ENCODE measurements at places on chromosomes 2 and 18. TPM values are rescaled to one million over a fixed set of nuclear protein-coding genes. Genes with fewer than 3 reads are reported as not detected.

- H3K27me3 ChIP-seq = no peaks in the 10 kb centered on the region
- H3K4me1 ChIP-seq = no peaks in the 10 kb centered on the region
- H3K27ac ChIP-seq = no peak overlapping the region
- H3K36me3 ChIP-seq = peaks cover 1% of the 10 kb centered on the region
- H3K4me3 ChIP-seq = no peak overlapping the region
These were observed 43.0 kb downstream of the WIPF1 start for GRCh38 chr2:174554529-174555150.

DNA sequence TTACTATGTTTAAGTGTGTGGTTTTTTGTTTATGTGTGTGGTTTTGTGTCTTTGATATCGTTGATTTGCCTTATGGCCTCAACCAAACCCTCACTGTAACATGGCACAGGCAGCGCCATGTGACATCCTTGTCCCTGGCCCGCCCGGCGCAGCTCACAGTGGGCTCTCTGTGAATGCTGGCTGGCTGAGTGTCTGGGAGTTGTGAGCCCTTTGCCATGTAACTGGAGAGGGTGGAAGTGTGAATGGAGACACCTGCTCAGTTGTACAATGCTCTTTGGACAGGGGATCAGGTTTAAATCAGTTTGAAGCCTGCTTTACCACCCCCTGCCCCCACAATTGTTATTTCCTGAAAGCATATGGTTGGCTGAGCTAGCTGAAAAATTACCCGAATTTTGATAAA lies 41.8 kb downstream of the TCF7L1 start:
- H3K27ac ChIP-seq = no peak overlapping the region
- no peak for DNase-seq
- no peak overlapping the region for H3K4me3 ChIP-seq
- H3K36me3 ChIP-seq = no peaks in the 10 kb centered on the region

- peaks cover 3% of the 10 kb centered on the region for H3K27me3 ChIP-seq
- no peak for DNase-seq
- H3K4me3 ChIP-seq = no peak overlapping the region
- H3K27ac ChIP-seq = no peak overlapping the region
- no peaks in the 10 kb centered on the region for H3K4me1 ChIP-seq
These were observed 72.8 kb upstream of the ODC1 start for GRCh38 chr2:10520926-10521325.

- H3K36me3 ChIP-seq = peaks cover 4% of the 10 kb centered on the region
- H3K4me1 ChIP-seq = peaks cover 8% of the 10 kb centered on the region
- no peak overlapping the region for H3K4me3 ChIP-seq
- no peaks in the 10 kb centered on the region for H3K27me3 ChIP-seq
These were observed 410.0 kb upstream of the TNP1 start for GRCh38 chr2:217269701-217270484.

DNA sequence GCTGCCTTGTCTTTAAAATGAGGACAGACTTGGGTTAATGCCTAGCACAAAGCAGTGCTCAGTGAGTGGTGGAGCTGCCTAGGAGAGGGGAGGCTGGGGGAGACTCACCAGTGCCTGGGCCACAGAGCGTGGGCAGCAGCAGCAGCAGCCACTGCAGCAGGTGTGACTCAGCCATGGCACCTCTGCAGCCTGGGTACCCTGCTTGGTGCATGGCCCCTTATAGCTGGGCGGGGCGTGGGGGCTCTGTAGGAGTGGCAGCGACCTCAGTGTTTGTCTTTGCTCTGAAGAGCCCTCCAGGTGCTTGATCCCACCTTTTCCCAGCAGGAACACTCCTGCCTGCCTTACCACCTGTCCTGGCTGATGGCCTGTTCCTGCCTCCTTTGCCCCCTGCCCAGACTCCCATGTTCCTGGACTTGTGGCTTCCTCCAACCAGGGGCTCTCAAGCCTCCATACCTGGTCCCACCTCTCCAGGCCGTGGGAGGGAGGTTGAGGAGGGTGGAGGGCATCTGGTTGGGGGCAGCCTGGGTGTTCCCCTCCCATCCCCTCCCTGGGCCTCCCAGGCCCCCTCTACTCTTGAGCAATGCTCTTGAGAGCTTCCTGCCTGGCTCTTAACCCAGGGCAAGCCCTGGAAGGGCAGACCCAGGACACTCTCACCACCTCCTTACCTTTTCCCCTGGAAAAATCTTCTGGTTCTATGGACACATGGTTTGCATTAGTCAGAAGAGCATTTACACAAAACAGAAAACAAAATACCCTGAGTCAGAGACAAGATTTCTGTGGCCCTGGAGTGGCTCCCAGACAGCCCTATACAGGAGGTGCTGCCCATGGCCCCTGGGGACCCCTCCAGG lies at the start of gene SFTPB:
SFTPB (minus strand) TSS at position 191 of the 848 bp plus-strand sequence; CDS start at position 175, 16 bp downstream.
- H3K4me3 ChIP-seq = no peak within 1 kb of the TSS
- no peaks in the 10 kb centered on the region for H3K36me3 ChIP-seq
- no peaks in the 10 kb centered on the region for H3K4me1 ChIP-seq
- DNase-seq = no peak

DNA sequence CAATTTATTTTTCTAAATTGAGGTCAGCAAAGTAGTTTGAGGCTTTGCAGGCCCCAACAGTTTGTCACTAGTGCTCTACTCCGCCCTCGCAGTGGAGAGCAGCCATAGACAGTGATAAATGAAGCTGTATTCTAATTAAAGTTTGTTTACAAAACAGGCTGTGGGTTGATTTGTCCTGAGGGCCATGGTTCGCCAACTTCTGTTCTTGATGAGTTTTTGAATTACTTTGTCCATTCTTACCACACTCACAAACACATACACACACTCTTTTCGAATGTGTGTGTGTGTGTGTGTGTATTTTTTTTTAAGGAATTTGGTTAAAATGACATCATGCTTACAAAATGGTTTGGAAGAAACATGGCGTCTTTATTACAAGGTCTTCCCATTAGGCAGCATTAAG lies 68.6 kb downstream of the MTCL1 start:
- peaks cover 2% of the 10 kb centered on the region for H3K36me3 ChIP-seq
- peaks cover 13% of the 10 kb centered on the region for H3K4me1 ChIP-seq
- no peaks in the 10 kb centered on the region for H3K27me3 ChIP-seq
- no peak overlapping the region for H3K4me3 ChIP-seq
- no peak overlapping the region for H3K27ac ChIP-seq
- no peak for DNase-seq

DNA sequence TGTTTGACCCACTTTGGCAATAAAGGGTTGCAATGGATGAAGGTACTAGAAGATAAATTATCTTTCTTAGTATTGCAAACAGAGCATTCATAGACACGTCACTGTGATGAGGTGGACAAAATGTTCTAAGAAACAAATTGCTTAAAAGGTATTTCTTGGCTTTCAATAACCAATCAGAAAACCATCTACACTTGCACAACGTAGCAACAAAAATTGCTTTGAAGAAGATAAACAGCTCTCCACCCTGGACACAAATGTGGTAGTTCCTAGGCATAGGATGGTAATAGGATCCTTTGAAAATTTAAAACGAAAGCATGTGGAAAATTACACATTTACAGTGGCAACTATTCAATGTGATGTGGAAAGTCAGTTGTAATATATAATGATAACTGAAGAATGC lies 439.9 kb upstream of the ETAA1 start:
- DNase-seq = no peak
- no peaks in the 10 kb centered on the region for H3K4me1 ChIP-seq
- H3K36me3 ChIP-seq = peaks cover 2% of the 10 kb centered on the region
- no peak overlapping the region for H3K27ac ChIP-seq
- H3K4me3 ChIP-seq = no peak overlapping the region

DNA sequence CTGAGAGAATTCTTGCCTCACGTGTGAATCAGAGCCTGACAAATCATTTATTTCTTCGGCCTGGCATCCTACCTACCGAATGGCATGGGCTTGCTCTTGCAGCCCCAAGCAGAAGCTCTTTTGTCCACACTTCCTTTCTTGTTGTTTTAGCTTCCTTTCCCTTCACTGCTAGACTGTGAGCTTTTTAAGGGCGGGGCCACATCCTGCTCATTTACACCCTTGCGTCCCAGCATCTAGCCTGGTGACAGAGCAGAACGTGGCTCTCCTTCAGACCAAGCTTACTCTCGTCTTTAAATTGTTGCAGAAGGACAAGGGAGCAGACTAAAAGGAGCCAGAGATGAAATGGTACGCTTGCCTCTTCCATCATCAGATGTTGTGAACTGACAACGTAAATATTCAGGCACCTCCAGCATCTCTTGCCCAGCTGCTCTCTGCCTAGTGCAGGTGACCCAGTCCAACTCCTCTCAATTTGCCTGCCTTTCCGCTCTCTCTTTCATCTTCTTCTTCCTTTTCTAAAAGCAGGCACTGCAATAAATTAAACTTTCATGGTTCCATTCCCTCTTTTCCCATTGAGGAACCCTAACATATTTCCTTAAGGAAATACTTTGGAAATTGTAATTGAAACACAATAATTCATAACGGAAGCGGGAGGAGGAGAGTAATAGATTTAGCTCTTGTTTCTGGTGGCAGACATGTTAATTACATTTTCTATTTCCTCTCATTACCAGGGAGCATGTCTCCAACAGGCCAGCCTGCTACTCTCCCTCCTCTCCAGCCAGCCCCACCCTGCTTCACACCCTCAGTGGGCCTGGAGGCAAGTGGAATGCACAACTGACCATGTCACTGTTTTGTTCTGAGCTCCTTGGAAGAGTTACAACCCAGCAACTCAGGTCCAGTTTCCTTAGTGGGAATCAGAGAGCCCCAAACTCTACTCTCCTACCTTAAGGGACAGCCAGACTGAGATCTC lies 228.1 kb upstream of the TRIB2 start:
- H3K4me3 ChIP-seq = no peak overlapping the region
- H3K36me3 ChIP-seq = no peaks in the 10 kb centered on the region
- H3K27me3 ChIP-seq = no peaks in the 10 kb centered on the region
- DNase-seq = no peak
- H3K4me1 ChIP-seq = peaks cover 67% of the 10 kb centered on the region

GRCh38 chr2:69685321-69686048 lies 41.9 kb upstream of the AAK1 start:
- no peak overlapping the region for H3K4me3 ChIP-seq
- no peak for DNase-seq
- peaks cover 11% of the 10 kb centered on the region for H3K4me1 ChIP-seq
- peaks cover 2% of the 10 kb centered on the region for H3K36me3 ChIP-seq
- H3K27me3 ChIP-seq = peaks cover 3% of the 10 kb centered on the region
- no peak overlapping the region for H3K27ac ChIP-seq

- no peak for DNase-seq
- no peaks in the 10 kb centered on the region for H3K4me1 ChIP-seq
- no peak overlapping the region for H3K4me3 ChIP-seq
- no peaks in the 10 kb centered on the region for H3K36me3 ChIP-seq
- H3K27ac ChIP-seq = no peak overlapping the region
- H3K27me3 ChIP-seq = no peaks in the 10 kb centered on the region
These were observed 248.5 kb downstream of the HAUS1 start for GRCh38 chr18:46352520-46353250.

- peaks cover 26% of the 10 kb centered on the region for H3K27me3 ChIP-seq
- no peaks in the 10 kb centered on the region for H3K36me3 ChIP-seq
- H3K27ac ChIP-seq = no peak overlapping the region
- no peaks in the 10 kb centered on the region for H3K4me1 ChIP-seq
These were observed 234.8 kb upstream of the PIK3C3 start for GRCh38 chr18:41720226-41720625.

DNA sequence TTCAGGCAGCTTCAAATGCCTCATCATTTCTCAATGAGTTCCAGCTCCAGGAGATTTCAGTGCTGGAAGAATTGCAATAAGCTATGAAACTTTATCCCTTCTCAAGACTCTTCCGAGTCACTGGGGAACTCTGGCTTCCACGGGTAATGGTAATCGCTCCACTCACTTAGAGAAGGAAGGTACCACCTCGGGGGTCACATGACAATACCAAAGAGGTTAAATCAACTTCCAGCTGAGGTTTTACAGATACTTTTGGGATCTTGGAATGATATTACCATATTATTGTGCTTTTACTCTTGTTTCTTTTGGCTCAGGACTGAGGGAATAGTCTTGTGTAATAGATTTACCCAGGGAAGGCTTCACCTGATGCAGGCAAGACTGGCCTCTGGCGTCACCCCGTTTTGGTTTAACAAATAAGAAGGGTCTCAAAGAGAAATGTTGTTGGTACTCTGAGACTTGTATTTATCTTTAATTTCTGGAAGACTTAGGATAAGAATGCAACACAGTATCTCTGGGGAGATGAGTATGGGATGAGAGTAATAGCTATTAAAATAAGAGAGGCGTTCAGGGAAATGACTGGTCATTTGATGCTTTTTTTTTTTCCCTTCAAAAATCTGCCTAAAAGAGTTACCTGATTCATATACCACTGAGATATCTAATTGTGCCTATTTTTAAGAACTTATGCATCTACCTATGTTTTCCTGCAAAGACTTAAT lies 316.9 kb upstream of the ZEB2 start:
- DNase-seq = no peak
- H3K4me1 ChIP-seq = no peaks in the 10 kb centered on the region
- no peaks in the 10 kb centered on the region for H3K27me3 ChIP-seq

DNA sequence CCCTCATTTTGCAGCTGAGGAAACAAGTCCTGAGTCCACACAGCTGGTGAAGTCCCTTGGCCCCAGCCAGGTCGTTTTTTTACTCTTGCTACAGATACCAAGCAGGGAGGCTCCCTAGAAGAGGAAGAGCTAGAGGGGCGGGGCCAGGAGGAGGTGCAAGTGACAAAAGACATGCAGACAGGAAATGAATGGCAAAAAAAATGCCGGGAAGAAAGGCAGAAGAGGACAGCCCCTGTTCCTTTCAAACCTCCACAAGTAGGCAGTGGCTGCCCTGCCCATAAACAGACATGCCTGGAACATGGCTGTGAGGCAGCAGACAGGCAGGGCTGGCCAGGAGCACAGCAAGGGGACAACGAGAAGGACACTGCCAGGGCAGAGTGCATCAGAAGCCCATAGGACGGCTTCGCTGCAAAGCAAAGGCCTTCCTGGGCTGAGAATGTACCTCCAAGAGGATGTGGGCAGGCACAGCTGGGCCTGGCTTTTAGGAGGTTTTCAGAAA lies 108.7 kb downstream of the ZBTB7C start:
- no peak for DNase-seq
- peaks cover 1% of the 10 kb centered on the region for H3K36me3 ChIP-seq
- H3K27me3 ChIP-seq = peaks cover 2% of the 10 kb centered on the region
- H3K4me1 ChIP-seq = peaks cover 9% of the 10 kb centered on the region

DNA sequence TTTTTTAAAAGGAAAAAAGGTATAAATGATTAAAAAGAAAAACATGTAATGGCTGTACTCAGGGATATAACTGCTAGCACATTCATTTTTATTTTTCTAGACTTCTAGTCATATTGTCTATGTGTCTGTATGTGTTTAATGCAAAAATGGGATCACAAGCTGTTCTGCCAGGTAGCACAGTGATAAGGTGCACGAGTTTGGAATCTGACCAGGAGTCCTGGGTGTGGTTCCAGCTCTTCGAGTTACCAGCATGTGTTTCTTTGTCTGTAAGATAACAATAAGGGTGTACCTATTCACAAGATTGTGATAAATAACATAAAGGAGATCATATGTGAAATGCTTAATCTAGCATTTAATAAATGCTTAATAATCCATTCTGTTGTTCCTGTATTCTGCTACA lies 145.3 kb downstream of the PKP4 start:
- no peaks in the 10 kb centered on the region for H3K27me3 ChIP-seq
- H3K27ac ChIP-seq = no peak overlapping the region
- peaks cover 20% of the 10 kb centered on the region for H3K4me1 ChIP-seq
- DNase-seq = no peak
- no peak overlapping the region for H3K4me3 ChIP-seq
- H3K36me3 ChIP-seq = peaks cover 2% of the 10 kb centered on the region

GRCh38 chr2:207571370-207571769 lies 41.6 kb downstream of the CREB1 start:
- no peaks in the 10 kb centered on the region for H3K27me3 ChIP-seq
- no peak for DNase-seq
- H3K4me3 ChIP-seq = no peak overlapping the region
- peaks cover 8% of the 10 kb centered on the region for H3K4me1 ChIP-seq
- peaks cover 22% of the 10 kb centered on the region for H3K36me3 ChIP-seq

APCDD1 gene
- total RNA-seq = 41.3 TPM

C2orf49 gene
- 15.3 TPM for total RNA-seq

REG1A gene
- total RNA-seq = not detected

PRR30 gene
- not detected for total RNA-seq

TRIM43 gene
- not detected for total RNA-seq

OXER1 gene
- 1.8 TPM for total RNA-seq

Measured in chondrocyte (in vitro differentiated cells).